ENCODE measurements at places on chromosomes 5 and 9.

GRCh38 chr9:24912767-24913166 lies 367.1 kb upstream of the IZUMO3 start:
- DNase-seq = no peak

- no peak for DNase-seq
Observed at GRCh38 chr9:115374724-115375268, 256.8 kb upstream of the TNC start.

GRCh38 chr9:136821826-136822544 lies 14.2 kb downstream of the RABL6 start:
- DNase-seq = no peak

DNA sequence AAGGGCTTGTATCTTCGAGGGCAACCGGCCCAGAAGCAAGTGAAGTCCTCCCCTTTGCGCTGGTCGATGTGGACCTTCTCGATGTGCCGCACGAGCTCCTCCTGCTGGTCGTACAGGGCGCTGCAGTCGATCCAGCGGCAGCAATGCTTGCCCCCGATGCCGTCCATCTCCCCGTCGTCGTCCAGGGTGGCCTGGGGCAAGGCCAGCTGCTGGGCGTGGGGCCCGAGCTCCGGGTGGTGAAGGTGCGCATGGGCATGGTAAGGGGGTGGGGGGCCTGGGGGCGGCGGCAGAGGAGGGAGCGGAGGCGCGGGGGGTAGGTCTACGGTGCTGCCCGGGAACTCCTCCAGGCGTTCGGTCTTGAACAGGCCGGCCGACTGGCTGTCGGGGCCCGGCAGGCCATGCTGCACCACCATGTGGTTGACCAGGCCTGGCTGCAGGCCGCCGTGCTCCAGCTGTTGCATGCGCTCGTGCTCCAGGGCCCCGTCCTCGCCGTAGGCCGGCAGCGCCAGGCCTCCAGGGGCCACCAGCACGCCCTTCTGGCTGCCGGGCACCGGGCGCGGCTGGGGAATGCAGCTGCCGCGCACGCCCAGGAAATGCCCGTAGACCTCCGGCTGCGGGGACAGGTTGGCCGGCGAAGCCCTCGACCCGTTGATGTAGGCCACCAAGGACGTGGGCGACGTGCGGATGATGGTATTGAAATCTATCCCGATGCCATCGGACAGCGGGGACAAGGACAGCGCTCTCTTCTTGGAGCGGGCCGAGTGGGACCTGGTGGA lies 181.8 kb downstream of the GLIS3 start:
- no peak for DNase-seq

DNA sequence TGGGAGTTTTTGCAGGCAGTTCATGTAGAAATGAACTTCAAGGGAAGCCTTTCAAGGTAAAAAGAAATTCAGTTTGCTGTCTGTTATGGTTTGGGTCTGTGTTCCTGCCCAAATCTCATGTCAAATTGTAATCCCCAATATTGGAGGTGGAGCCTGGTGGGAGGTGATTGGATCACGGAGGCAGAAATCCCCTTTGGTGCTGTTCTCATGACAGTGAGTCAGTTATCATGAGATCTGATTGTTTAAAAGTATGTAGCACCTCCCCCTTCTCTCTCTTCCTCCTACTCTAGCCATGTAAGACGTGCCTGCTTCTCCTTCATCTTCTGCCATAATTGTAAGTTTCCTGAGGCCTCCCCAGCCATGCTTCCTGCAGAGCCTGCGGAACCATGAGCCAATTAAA lies 341.4 kb downstream of the ARHGEF28 start:
- no peak for DNase-seq

GRCh38 chr9:114757984-114758383 lies 47.9 kb downstream of the TNFSF15 start:
- no peak for DNase-seq

DNA sequence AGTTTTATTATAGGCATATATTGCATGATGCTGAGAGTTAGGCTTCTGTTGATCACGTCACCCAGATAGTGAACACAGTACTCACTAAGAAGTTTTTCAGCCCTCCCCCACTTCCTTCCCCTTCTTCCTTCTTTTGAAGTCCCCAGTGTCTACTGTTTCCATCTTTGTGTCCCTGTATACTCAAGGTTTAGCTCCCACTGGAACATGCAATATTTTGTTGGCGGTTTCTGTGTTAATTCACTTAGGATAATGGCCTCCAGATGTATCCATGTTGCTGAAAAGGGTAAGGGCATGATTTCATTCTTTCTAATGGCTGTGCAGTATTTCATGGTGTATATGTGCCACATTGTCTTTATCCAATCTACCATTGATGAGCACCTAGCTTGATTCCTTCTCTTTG lies 764.3 kb downstream of the MTRR start:
- DNase-seq = no peak

DNA sequence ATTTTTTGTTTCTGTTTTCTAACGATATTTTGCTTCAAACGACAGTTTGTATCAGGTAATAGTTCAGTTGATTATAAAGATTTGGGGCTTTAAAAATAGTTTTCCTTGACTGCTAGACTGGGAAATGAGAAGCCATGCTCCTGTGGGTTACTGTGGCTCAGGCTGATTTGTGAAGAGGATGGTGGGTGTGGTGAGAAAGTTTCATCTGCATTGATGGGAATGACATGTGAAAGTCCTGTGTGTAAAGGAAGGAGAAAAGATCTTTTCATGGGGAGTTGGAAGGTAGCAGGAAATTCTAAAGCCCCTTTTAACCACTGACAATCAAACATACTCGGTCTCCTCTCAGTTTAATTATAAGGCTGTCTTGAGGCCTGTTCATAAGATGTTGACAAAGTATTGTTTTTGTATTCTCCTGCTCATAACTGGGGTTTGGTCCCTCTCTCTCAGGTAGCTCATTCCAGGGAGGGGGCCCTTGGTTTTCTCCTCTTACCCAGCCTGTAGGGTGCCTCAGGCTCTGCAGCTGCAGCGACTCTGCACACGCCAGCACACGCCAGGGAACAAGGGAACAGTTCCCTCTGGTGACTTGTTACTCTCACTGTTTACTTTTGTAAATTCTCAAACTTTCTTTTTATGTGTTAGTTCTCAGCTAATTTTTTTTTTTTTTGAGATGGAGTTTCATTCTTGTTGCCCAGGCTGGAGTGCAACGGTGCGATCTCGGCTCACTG lies 91.6 kb downstream of the CARTPT start:
- no peak for DNase-seq

DNA sequence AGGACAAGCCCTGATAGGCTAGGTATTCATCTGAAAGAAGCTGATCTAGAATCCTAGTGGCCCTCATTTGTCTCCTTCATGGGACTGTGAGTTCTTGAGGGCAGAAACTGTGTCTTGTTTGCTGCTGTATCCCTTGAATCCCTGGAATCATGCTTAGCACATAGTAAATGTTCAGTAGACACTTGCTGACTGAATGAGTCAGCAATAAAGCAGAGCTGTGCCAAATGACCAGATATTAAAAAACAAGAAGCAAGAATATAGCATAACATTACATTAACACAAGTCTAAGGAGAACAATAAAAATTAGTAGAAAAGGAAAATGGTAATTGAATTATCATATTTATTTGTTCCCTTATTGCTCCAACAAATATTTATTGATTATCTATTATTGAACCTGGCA lies 420.5 kb downstream of the ZSWIM6 start:
- no peak for DNase-seq

DNA sequence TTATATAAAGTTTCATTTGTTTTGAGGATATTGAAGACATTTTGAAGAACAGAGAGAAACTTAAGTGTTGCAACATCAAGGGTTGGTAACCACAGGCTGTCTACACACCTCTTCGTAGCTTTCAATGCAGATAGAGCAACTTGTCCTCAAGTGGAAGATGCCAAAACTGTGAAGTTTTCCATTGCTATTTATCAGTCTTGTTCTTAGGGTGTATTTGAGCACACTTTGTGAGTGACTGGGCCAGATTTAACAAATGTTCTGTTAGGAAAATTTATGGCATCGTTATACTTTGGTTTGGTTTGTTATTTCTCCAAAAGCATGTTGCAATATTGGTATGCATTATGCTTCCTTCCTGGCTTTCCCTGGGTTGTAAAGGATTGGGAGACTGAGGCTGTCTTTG lies 31.6 kb downstream of the NNT start:
- DNase-seq = no peak

- no peak for DNase-seq
Observed at GRCh38 chr9:92637326-92637725, 32.6 kb downstream of the IPPK start.

DNA sequence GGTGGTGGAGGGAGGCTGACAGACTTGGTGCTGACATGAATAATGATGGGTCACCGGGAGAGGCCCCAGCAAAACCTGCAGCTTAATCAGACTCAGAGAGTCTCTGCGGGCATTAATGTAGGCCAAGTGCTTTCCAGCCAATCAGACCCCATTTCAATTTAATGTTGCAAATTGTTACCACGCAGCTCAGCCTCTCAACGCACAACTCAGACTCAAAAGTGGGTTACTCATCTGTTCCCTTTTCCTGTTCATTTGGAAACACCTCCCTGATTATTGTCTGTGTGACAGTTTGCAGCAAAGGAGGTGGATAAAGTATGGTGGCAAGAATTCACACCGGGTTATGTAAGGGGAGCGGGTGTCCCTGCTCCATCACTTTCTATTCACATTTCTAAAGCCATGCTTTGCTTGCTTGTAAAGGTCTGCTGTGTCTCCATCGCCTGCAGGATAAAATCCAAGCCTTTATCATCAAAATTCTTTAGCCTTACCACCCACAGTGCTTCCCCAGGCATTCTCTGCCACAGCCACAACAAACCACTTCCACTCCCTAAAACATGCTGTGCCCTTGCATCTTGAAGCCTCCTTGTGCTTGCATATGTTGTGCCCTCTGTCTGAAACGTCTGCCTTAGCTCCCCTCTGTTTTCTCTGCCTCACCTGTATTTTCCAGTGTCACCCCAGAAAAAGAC lies 156.5 kb downstream of the ASTN2 start:
- no peak for DNase-seq

GRCh38 chr9:123689701-123690428 lies 240.1 kb downstream of the DENND1A start:
- no peak for DNase-seq

DNA sequence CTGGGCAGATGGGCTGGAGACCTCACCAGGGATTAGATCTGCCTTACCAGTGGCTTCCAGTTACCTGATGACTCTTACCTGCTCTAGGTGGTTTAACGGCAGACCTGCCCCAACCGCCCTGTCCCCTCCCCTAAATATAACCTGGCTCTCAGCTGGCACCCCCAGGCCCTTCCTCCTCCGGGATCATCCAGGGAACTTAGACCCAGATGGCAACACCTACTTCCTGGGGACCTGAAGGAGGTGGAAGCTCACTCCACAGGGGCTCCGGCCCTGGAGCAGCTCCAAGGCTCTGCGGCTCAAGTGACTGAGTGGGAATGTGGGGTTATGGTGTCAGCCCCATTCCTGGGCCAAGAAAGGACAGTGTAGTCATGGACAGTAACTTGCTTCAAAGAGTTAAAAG lies 130.4 kb downstream of the OLFM1 start:
- DNase-seq = no peak

- DNase-seq = no peak
Observed at GRCh38 chr5:150286820-150287219, 2.8 kb downstream of the CAMK2A start.

GRCh38 chr9:2622461-2623287 lies 1.1 kb downstream of the VLDLR start:
- DNase-seq = no peak

DNA sequence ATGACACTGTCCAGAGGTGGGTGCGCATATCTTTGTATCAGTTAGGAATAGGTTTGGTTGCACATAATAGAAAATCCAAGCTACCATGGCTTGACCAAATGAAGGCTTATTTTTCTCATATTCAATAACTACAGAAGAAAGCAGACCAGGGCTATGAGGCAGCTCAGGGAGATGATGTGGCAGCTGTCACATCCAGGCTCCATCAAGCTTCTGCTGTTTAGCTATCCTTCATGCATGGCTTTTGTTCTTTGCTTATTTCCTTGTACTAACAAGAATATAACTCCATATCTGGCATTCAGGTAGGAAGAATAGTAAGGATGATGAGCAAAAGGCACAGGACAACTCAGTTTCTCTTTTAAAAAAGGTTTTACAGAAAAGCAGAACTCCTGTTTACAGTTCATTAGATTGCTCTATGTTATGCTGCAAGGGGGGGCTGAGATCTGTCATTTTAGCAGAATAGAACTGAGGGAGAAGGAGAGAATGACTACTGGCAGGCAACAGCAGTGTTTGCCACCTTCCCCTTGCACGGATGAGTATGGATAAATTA lies 336.1 kb downstream of the MLLT3 start:
- DNase-seq = no peak

DNA sequence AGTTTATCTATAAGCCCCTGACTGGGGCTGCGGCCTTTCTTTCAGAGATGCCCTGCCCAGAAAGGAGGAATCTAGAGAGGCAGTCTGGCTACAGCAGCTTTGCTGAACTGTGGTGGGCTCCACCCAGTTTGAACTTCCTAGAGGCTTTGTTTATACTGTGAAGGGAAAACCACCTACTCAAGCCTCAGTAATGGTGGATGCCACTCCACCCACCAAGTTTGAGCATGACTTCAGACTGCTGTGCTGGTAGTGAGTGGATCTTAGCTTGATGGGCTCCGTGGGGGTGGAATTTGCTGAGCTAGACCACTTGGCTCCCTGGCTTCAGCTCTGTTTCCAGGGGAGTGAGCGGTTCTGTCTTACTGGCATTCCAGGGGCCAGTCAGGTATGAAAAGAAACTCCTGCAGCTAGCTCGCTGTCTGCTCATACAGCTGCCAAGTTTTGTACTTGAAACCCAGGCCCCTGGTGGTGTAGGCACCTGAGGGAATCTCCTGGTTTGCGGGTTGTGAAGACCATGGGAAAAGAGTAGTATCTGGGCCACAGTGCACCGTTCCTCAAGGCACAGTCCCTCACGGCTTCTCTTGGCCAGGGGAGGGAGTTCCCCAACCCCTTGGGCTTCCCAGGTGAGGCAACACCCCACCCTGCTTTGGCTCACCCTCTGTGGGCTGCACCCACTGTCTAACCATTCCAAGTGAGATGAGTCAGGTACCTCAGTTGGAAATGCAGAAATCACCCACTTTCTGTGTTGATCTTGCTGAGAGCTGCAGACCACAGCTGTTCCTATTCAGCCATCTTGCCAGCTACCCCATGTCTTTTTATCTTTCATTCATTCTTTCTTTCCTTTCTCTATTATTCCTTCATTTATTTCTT lies 211.8 kb upstream of the C9orf72 start:
- DNase-seq = no peak

DNA sequence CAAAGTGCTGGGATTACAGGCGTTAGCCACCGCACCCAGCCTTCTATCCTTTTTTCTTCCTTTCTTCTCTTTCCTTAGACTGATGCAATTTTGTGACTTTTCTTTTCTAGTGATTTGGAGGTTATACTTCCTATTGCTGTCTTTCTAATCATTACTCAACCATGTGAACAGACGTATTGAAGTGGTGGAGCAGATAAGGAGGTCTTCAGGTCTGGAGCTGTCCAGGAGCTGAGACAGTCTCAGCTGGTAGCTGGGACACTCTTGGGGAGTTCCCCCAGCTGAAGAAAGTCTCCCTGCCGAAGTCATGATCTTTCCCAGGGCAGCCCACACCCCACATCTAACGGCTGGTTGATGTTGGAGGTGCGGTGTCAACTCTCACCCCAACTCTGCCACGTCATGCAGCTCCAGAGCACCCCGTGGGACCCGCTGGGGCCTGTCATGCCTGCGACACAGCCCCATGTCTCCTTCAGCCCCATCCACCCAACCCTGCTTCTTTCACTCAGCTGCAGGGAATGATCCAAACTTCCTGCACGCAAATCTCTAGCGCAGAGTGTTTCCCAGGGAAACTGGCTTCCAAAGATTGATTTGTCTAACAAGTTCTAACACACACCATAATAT lies 41.1 kb downstream of the NSUN2 start:
- no peak for DNase-seq

- DNase-seq = no peak
Observed at GRCh38 chr5:52875827-52876226, 88.1 kb downstream of the ITGA1 start.

Data from NCI-H1048 (cell line).